ENCODE measurements at places on chromosomes 6 and 20. TPM values are rescaled to one million over a fixed set of nuclear protein-coding genes. Genes with fewer than 3 reads are reported as not detected.

DNA sequence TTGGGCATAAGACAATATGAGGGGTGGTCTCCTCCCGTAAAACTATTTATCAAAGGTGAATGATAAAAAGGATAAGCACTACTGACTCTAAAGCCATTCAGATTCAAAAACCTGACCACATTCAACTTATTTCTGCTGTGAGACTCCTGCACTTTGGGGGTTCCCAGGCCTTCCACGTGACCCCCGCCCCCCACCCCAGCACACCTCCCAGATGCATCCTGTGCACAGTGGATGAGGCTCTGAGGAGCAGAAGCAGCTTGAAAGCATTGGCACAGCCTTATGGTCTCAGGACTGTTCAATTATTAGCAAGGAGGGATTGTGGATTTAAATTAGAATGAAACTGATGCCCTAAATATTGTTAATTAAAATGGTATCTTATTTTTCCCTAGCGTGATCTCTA lies 55.1 kb upstream of the SAMD5 start:
- DNase-seq: no peak

- no peak for DNase-seq
Observed at GRCh38 chr6:136987526-136987925, 57.2 kb downstream of the IL20RA start.

- no peak for DNase-seq
Observed at GRCh38 chr6:75101896-75102295, 104.0 kb downstream of the COL12A1 start.

DNA sequence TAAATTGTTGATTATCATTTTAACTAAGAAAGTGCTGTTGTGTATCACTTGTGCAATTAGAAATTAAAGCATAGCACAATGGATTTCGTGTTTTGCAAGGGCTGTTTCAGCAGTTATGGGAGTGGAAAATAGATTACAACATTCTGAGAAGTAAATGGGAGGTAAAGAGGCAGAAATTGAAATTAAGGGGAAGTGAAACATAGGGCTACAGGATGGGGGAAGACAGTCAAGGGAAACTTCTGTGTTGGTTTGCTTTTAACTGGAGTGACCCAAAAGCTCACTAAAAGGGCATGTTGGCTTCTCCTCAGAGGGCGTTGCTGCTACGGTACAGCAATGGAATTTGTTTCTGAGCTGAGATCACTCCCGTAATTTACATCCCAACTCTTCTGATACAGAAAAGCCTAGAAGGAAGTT lies 147.5 kb downstream of the BCAS1 start:
- peak; percentile 64 for DNase-seq

DNA sequence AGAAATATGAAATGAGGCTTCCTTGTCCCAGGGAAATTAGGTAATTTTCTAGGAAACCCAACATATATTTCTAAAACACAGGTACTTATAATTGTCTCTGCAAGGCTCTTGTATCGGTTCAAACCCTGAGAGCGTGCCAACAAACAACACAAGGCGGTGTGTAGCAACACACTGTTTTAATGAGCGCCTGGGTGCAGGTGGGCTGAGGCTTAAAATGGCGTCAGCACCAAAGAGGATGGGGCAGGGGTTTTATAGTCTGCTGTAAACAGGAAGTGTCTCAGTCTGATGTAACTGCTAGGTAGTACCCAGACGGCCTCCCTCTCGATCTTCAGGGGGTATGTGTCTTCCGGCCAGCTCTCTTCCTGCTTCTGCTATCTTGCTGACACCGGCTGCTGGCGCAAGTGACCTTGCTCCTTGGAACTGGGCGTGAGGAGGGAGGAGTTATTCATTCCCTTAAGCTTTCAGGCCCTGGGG lies 69.7 kb downstream of the EPB41L2 start:
- no peak for DNase-seq

DNA sequence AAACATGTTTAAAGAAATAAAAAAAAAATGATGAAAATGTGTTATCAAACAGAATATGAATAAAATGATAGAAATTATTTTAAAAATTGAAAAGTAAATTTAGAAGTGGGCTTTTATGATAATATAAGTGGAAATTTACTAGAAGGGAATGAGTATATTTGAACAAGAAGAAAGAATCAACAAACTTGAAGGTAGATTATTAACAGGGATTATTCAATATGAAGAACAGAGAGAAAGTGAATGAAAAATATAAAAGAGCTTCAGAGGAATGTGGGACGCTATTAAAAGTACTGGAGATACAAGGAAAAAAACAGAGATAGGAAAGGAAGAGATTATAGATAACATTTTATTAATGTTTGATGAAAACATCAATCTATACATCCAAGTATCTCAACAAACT lies 1014.4 kb upstream of the CITED2 start:
- no peak for DNase-seq

The NR2E1 gene
- total RNA-seq: not detected

The LYRM2 gene
- total RNA-seq: 22.4 TPM
